ENCODE measurements at places on chromosomes 2 and 18.

DNA sequence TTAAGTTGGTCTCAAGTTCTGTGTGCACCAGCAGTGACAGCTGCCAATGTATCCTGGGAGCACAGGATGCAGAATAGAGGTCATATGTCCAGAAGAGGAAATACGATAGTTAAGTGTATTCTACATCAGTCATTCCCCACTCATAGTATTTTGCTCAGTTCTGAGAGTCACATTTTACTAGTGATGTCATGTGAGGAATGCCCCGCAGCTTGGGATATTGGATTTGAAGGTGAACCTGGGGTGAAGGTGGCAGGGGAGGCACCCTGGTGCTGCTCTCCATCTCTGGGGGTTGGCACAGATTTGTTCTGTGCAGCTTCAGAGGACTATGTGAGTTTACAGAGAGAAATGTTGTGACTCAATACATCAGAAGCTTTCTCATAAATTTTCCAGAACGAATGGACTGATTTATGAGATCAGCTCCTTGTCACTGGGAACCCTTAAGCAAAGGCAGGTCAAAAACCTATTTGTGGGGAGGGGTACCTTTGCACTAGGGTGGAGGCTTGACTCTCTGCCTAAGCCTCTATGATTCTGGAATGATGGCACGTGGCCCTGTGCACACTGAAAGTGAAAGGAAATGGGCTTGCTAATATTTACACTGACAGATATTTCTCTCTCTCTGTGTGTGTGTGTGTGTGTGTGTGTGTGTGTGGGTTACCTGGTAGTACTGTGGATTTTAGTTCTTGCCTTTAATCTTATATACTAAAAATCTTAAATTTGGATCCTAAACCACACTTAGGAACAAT lies 95.9 kb downstream of the NEB start:
- DNase-seq: no peak

GRCh38 chr2:36485521-36485920 lies 112.4 kb downstream of the FEZ2 start:
- DNase-seq: no peak

GRCh38 chr2:66185497-66186054 lies 249.3 kb upstream of the MEIS1 start:
- DNase-seq: no peak

- no peak for DNase-seq
These were observed 1.8 kb downstream of the CBLN2 start for GRCh38 chr18:72542342-72542741.

GRCh38 chr2:144713410-144713809 lies 193.5 kb upstream of the ZEB2 start:
- DNase-seq: no peak

DNA sequence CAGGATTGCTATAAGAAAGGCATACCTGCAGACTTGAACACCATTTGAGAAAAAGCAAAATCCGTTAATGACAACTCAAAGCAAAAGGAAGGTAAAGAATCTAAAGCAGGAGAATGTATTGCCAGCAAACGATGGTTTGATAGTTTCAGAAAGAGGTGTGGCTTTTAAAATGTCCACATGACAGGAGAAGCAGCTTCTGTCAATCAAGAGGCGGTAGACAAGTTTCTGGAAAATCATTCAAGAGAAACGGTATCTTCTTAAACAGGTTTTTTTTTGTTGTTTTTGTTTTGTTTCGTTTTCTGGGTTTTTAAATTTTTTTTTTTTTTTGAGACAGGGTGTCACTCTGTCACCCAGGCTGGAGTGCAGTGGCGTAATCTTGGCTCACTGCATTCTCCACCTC lies 13.8 kb downstream of the CLEC4F start:
- DNase-seq: no peak
